ENCODE measurements at places on chromosomes 11 and 22. TPM values are rescaled to one million over a fixed set of nuclear protein-coding genes. Genes with fewer than 3 reads are reported as not detected.

GRCh38 chr22:19688301-19689290 lies 25.7 kb upstream of the SEPTIN5 start:
- no peak for DNase-seq

DNA sequence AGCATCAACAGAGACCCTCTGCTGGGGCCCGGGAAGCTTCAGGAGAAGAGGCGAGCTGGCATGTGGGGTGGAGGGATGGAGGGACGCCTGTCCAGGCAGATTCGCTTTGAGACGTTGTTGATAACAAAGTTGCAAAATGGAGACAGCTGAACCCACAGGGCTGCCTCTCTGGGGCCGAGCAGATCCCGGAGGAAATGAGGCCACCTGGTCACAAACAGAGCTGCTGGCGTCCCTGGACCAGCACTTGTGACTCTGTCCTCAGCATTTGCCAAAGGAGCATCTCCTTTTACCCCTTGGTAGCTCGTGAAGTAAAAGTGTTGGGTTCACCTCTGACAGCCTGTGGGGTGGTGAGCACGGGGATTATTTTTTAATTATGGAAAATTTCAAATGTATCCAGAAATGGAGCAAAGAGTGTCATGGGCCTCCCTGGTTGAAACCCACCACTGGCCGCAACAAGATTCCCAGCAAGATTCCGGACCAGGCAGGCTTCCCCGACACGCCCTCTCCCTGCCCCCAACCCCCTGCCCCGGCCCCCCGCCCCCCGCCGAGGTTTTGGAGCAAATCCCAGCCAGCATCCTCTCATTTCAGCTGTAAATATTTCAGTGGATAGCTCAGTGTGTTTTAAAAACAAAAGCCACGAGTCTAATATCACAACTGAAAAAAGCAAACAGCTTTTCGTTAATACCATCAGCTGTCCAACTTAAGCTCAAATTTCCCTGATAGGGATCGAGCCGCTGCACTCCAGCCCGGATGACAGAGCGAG lies 20.3 kb downstream of the GRAMD4 start:
- no peak for DNase-seq

GRCh38 chr11:32033067-32033466 lies 57.8 kb upstream of the RCN1 start:
- DNase-seq: no peak

GRCh38 chr11:75743711-75744563 lies 24.6 kb upstream of the DGAT2 start:
- DNase-seq: no peak

Gene HPX
- total RNA-seq: 4.7 TPM

DNA sequence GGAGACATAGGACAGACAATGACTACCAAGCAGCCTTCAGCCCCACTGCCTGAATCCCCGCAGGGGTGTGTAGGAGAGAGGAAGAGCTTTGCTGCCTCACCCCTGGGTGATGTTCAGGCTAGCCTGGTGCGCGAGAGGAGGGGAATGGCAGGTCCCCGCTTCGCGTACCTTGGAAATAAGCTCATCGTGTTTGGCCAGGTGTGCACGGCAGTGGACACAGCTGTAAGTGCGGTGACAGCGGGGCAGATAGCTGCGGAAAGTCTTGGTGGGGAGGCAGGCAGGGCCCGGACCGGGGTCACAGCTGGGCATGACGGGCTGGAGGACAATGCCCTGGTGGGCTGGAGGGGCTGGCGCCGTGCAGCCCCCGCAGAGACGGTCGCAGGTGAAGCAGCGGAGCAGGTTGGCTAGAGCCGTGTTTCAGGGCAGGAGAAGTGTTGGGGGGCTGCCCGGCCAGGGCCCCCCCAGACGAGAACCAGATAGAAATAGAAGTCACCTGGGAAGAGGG lies 2.9 kb downstream of the YPEL4 start:
- DNase-seq: no peak

DNA sequence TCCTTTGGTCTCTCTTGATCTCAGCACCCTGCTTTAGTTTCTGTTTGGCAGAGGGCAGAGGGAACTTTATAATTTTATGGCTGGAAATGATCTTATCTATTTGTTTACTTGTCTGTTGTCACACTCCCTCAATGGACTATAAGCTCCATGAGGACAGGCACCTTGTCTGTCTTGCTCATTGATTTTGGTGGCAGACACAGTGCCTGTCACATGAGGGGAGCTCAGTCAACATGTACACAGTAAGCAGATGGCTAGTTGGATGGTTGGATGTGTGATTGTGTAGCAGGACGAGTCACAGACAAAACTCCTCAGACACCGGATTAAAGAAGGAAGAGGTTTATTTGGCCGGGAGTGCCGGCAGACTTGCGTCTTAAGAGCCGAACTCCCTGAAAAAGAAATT lies 80.4 kb downstream of the MYO18B start:
- no peak for DNase-seq

Gene RCE1
- total RNA-seq: 50.0 TPM

Gene LDHAL6A
- total RNA-seq: not detected
